ENCODE measurements at places on chromosomes 13 and 19.

DNA sequence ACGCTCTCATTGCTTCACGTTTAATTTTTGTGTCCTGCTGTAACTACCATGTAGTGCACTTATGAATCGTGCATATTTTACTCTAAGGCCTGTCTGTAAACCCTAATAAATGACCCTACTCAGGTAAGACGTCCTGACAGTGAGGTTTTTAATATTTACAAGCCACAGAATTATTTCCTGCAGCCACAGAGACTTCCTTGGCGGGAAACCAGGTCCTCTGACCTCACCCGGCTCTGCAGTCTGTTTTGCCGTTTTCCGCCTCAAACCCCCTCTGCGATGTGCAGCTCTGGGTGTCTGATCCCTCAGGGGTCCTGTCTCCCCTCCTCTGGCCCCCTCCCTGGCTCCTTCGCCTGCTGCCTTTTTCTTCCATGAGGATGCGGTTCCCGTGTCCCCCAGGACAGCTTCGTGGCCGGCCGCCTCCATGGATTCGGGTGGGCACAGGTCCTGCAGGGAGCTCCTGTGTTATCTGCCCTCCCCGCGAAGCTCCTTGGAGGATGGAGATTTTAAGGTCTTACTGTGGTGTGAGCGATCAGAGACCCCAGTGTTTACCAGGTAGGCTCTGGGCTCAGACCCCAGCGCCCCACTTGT lies 66.3 kb downstream of the MCF2L start:
- DNase-seq, result no peak

- DNase-seq, result no peak
Observed at GRCh38 chr13:78030341-78030896, 111.8 kb upstream of the EDNRB start.

DNA sequence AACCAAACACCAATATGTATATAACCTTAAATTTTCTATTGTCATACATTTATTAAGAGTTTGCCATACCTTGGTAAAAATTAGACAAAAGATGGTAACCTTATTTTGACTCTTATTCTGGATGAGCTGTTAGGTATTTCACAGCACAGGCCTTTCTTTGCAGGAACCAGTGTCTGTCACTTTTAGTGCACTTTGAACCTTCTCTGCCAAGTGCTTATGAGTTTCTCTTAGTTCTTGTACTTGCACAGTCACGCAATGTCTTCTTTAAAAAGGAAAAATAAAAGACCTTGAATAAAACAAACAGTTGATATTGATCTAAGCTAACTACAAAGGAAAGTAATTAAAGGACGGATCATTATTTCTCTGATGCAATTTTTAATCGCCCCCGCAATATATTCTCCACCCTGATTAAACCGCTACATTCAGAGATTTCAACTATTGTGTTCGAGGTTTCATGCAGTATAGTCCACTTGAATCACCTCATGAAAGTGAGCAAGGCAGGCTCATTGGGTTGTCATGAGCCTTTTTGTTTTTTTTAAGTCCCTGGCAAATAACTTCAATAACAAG lies 534.5 kb downstream of the KLF5 start:
- no peak for DNase-seq

- DNase-seq, result peak; percentile 41
Observed at GRCh38 chr19:43467730-43468129, 2.3 kb upstream of the LYPD3 start.

- no peak for DNase-seq
Observed at GRCh38 chr13:85412448-85412847, 386.8 kb downstream of the SLITRK6 start.

Data from suppressor macrophage treated with lipopolysaccharide for 4 hours (primary cell).